ENCODE measurements at places on chromosomes 2 and 18.

DNA sequence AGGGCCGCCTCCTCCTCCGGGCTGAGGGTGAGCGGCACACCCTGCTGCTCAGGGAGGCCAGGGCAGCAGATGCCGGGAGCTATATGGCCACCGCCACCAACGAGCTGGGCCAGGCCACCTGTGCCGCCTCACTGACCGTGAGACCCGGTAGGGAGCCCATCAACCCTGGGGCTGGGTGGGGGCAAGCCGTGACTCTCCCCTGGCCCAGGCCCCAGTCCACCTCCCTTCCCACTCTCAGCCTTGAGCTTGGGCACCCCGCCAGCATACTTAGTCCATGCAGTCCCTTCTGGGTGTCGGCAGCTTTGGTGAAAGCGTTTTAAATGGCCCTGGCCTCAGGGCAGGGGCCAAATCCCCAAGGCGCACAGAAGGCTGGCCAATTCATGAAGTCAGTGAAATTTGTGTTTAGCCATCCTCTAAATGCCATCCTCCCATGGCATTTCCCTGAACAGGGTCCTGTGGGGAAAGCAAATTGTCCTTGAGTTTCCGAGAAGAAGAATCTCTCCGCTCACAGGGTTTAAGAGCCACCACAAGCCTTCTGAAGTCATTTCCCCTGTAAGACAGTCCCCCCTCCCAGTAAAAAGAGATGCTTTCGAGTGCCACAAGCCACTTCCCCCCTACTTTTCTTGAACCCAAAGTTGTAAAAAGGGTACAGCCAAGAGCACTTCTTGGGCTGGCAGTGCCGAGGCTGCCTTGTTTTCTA lies 17.2 kb downstream of the SPEG start:
- no peak for DNase-seq

GRCh38 chr2:224843141-224843540 lies 127.0 kb upstream of the CCDC195 start:
- DNase-seq: no peak

DNA sequence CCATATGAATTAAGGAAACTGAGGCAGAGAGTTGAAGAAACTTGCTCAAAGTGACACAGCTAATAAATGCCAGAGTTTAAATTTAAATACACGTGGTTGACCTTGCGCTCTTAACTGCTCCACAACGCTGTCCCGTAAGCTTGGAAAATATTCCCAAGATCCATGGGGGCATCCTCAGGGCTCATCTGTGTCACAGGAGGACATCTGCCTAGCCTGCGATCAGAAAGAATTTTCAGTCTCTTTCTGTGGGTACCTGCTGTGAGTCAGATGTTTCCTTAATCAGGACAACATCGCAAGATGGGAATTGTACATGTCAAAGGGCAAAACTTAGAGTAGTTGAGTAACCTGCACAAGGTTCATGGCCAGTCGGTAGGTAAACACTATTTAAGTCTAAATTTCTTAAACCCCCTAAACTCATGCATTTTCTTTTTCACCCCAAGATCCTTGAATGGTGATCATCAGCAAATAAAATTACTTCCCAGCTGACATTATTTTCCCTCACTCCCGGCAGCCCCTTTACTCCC lies 1.4 kb downstream of the CMPK2 start:
- DNase-seq: no peak

GRCh38 chr2:161020437-161020836 lies 139.8 kb upstream of the TANK start:
- no peak for DNase-seq

DNA sequence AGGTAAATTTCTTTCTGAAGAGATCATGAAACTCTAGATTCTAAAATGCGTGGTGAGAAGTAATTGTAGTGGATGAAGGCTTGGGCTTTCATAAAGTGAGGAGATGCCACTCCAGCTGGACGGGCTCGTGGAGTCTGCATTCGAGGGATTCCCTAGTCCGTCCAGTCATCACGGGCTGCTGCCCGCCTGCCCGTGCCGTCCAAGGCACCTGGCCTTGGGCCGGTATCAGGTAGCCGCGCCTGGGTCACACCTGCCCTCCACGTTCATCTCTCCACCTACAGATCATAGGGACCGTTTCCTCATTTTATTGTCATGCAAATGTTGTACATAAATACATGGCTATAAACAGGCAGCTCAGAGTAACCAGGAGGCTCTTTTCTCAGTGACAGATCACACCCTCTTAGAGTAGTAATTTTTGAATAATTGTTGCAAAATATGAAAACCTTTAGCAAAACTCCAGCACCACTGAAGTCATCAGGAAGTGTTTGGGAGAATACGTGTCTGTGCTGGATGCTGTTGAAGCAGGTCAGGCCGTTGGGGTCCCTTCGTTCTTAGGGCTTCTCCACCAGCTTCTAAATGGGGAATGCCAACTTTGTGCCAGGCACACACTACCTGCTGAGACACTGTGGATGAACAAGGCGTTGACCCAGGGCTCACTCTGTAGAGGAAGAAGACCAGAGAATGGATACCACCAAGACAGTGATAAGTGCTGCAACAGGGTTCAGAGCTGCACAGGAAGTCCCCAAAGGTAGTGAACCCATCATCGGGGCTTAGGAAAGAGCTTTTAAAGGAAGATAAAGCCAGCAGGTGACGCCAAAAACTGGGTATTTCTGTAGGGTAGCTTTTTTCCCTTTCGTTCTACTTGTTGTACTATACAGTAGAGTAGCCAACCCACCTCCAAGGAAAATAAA lies 112.5 kb downstream of the FAM210A start:
- no peak for DNase-seq

- DNase-seq: no peak
Observed at GRCh38 chr2:173271135-173271534, 83.5 kb upstream of the CDCA7 start.

DNA sequence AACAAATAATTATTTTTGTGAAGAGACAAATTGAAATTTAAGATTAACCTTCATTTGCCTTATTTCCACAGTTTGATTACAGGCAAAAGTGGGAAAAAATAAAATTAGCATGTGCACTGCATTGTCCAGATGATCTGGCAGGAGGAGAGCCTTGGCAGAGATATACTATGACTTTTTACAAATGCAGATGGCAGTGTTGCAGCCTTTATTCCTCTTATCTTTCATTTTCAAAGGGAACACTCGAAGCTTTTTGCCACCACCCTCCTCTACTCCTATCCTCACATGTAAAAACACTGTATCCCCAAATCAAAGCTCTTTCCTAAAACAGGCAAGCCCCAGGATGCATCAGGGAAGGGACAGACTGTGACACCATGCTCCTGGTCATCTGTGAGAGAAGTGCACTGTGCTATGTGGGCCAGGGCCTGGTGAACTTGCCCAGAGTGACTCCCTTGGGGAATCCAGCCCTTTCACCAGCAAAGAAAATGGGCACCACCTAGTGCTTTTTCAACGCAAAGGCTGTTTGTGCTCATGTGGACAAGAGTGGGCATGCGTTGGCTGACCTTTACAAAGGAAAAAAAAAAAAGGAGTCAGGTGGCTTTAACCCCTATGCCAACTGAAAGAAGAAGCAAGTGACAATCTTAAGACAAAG lies 74.7 kb upstream of the ETAA1 start:
- DNase-seq: peak; percentile 29

DNA sequence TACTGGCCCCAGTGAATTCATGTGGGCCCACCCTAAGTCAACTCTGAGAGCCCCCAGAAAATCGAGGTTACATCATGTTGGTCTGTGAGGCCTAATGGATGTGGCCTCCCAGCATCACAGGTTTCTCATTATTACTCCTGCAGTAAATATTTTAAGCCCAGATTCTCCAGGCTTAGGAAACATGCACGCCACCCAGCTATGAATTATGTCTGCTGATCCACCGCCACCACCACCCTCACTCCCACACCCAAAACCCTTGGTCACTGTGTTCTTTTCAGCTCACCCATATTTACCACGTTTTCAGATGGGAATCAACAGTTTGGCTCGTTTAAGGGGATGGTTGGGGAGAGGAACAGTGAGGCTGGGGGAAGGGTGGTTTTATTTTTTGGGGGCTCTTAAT lies 128.6 kb downstream of the NCK2 start:
- no peak for DNase-seq

DNA sequence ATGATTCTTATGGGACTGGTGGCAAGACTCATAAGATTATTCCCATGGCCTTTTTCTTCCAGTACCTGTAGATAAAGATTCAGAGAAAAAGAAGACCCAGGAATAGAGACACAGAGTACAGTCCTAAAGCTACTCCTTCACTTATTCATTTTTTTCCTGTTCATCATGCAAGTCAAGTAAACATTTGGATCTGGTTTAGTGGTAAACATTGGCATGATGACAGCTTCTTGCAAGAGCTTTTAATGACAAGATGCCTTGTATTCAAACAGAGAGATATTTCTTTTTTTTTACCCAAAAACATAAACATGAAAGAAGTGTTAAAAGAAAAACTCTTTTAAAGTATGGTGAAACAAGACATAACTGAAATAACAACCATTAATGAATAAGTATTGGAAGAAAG lies 20.2 kb downstream of the CXCR2 start:
- DNase-seq: no peak

DNA sequence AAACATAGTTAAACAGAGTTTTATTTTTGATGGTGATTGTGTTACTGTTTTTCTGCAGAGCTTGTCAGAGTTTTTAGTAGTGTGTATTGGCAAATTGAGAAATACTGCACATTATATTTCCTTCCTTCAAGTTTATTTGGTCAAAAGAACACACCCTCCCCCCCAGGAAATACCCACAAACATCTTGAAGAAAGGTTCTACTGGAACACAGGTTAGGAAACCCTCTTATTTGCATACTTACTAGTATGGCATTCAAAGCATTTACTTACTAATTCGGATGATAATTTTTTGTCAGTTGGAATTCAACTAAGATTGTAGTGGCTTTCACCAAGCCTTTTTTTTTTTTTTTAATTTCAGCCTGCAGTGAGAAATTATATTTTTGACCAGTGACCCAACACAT lies 9.1 kb downstream of the CAB39 start:
- DNase-seq: no peak

DNA sequence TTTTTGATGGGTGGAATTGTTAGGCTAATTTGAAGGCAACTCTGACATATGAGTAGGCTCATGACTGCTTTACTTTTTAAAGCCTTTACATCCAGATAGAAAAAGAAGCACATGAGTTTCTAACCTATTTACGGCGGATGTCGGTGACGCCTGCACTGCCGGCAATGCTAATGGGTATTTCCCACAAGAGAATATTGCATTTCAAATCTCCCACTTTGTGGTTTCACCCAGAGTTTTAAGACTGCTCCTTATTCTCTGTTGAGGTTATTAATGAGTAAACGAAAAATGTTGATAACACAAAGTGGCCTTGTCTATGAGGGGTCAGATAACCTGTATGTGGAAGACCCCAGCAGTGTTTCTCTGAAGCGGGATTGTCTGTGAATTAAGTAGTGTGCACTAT lies 14.0 kb downstream of the CCDC85A start:
- no peak for DNase-seq

GRCh38 chr2:85635636-85636035 lies 19.6 kb downstream of the USP39 start:
- DNase-seq: peak; percentile 17

- no peak for DNase-seq
Observed at GRCh38 chr2:102241616-102242305, 54.9 kb downstream of the IL1RL2 start.

DNA sequence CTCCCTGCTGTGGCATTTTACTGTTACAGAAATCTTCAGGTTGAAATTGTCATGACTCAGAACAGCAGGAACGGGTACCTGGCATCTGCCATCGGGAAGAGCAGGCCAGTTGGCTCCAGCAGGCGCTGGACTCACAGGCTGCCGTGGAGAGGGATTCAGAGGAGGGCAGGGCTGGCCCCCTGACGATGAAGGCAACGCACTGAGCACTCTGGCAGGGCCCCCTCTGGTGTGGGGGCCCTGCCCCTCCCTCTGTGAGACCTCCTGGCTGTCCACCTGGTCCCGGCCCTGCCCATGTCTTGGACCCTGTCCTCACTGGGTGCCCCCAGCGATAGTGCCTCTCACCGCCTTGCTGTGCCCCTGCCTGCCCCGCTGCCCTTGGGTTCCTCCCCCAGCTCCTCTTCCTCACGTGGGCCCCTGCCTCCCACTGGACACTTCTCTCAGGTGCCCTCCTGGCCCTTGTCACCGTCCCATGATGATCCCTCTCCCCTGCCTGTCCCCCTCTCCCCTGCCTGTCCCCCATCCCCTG lies 23.3 kb upstream of the ALLC start:
- no peak for DNase-seq

- DNase-seq: no peak
Observed at GRCh38 chr2:240069829-240070228, 16.5 kb upstream of the OR6B3 start.

DNA sequence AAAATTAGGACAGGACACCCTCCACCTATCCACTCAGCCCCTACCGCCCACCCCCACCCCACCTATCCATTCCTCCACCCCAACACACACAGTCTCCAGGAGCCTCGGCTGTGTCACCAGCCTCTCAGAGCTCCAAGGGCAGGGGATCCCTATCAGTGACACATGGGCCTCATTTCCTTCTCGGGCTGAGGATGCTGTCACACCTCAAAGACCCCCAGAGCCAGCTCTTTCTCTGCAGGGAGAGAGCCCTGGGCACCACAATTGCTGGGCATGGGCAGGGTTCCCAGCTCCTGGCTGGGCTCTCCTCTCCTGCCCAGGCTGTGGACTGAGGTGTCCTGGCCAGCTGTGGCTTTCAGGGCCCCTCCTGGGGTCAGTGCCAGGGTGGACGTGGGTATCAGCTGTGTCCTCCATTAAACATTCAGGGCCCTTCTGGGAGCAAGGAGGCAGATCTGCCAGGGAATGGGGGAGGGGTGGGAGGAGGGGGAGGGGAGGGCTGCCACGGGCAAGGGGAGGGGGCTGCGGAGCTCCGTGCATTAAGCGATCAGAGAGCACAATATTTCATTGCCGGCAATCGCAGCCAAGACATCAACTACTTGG lies 14.3 kb upstream of the ECEL1 start:
- DNase-seq: no peak

DNA sequence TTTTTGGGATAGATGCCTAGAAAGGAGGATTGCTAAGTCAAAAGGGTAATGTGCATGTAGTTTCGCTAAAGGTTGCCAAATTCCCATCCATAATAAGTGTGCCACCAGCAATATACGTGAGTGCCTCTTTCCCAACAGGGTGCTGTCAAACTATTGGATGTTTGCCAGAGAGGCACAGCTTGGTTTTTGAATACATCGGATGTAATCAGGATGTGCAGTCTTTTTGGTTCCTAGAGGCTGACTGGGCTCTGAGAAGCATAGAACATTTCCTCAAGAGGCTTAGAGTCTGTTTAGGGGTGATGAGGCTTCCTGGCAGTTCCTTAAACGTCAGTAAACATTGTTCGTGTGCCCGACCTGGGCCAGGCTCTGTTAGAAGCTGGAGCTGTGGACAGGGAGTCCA lies 28.0 kb downstream of the AGAP1 start:
- DNase-seq: no peak

DNA sequence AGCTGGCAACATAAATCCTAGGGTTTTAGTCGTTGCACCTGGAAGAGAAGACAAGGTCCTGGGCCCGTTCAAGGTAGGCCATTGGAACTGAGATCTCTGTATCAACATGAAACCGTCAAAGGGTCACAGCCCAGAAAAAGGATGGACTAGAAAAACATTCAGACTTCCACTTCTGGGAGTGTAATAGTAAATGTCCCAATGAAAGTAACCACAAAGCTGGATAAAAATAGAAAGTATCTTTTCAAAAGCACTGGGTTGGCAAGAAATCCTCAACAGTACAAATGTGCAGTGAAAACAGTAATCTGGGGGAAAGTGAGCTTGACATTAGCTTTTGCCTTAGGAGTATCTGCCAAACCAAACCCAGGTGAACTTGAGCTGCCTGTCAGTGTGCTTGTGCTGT lies 12.9 kb downstream of the CGREF1 start:
- no peak for DNase-seq

GRCh38 chr2:3446381-3446780 lies 66.9 kb downstream of the TRAPPC12 start:
- DNase-seq: no peak

Measured in HFFc6 (cell line).